Activated T-helper 17 cell treated with anti-CD3 and anti-CD28 coated beads, Interleukin-2, amount 50 U/mL, for 72 hours (primary cell): ENCODE measurements at places on chromosomes 2 and 18. TPM values are rescaled to one million over a fixed set of nuclear protein-coding genes. Genes with fewer than 3 reads are reported as not detected.

The SP140L gene
- 70.4 TPM for total RNA-seq

GRCh38 chr2:130949954-130950353, 113.2 kb downstream of the ARHGEF4 start:
- H3K36me3 ChIP-seq = no peaks in the 10 kb centered on the region
- no peak overlapping the region for H3K27ac ChIP-seq
- peaks cover 13% of the 10 kb centered on the region for H3K27me3 ChIP-seq
- no peak overlapping the region for H3K4me3 ChIP-seq

DNA sequence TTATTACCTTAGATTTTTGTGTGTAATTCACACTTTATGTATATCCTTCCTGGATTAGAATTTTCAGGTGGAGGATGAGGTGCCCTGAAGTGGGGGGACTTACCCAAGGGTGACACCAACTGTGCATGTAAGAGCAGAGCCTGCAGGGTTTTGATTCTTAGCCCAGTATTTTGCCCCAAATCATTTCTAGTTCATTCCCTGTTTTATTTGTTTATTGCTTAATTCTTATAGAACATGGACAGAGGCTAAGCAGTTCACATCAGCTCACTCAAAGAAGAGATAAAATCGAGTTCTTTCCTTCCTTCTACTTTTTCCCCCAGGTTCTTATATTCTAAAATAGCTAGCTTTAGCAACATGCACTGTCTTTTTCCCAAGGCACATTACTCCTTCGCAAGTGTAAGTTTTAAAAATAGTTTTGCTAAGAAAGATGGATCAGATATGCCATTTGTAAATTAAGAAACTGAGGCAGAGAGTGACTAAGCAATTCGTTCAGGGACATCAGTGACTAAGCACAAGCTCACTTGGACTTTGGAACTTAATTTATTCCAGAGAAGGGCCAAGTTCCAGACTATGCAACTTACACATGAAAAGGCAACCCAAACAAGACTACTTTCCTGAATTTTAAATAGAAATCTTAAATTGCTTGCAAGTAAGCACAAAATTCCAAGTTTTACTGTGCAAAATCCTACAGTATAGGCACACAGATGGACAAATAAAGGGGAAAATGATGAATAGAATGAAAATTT, 427.9 kb upstream of the POU3F3 start:
- no peaks in the 10 kb centered on the region for H3K36me3 ChIP-seq
- H3K27ac ChIP-seq = no peak overlapping the region
- H3K4me1 ChIP-seq = no peaks in the 10 kb centered on the region
- no peaks in the 10 kb centered on the region for H3K27me3 ChIP-seq

The CDKL4 gene
- 0.50 TPM for total RNA-seq

The FAM168B gene
- 69.2 TPM for total RNA-seq

The PRSS56 gene
- not detected for total RNA-seq

DNA sequence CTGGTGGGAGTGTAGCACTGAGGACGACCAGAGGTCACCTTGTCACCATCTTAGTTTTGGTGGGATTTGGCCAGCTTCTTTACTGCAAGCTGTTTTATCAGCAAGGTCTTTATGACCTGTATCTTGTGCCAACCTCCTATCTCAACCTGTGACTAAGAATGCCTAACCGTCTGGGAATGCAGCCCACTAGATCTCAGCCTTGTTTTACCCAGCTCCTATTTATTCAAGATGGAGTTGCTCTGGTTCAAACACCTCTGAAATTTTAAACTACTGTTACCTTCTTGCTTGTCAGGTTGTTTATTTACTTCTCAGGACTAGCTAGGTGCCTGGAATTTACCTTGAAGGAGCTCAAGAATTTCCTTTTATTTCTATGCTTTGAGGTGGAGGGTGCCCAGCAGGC, 9.5 kb upstream of the KCNG3 start:
- no peak for ATAC-seq
- peaks cover 6% of the 10 kb centered on the region for H3K27me3 ChIP-seq
- H3K27ac ChIP-seq = no peak overlapping the region
- H3K36me3 ChIP-seq = no peaks in the 10 kb centered on the region
- H3K4me3 ChIP-seq = no peak overlapping the region

- no peaks in the 10 kb centered on the region for H3K4me1 ChIP-seq
- no peak overlapping the region for H3K27ac ChIP-seq
- H3K27me3 ChIP-seq = no peaks in the 10 kb centered on the region
- no peaks in the 10 kb centered on the region for H3K36me3 ChIP-seq
- no peak overlapping the region for H3K4me3 ChIP-seq
Measured at GRCh38 chr2:188151670-188152069, 140.0 kb upstream of the GULP1 start.

DNA sequence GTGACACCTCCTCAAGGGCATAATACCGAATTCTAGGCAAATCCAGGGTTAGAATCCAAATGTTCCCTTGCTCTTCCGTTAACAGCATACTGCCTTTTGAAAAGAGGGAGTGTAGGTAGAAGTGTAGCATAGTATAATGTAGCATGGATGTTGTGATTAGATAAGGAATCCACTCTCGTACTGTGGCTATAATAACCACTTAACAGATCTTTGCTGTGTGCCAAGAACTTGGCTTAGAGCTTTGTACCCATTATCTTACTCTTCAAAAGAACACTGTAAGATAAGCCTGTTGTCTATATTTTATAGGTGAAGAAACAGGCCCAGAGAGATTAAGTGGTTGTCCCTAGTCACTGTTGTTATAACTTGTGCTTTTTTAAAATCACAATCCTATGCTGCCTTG, 24.2 kb downstream of the WDR75 start:
- H3K27me3 ChIP-seq = no peaks in the 10 kb centered on the region
- ATAC-seq = no peak
- H3K4me1 ChIP-seq = no peaks in the 10 kb centered on the region
- H3K27ac ChIP-seq = no peak overlapping the region
- no peak overlapping the region for H3K4me3 ChIP-seq
- peaks cover 100% of the 10 kb centered on the region for H3K36me3 ChIP-seq

The NOSTRIN gene
- not detected for total RNA-seq

The EVX2 gene
- total RNA-seq = not detected

The KRTCAP3 gene
- total RNA-seq = 2.6 TPM

The CHRNG gene
- not detected for total RNA-seq

The C2orf81 gene
- 9.7 TPM for total RNA-seq

- no peaks in the 10 kb centered on the region for H3K4me1 ChIP-seq
- no peak overlapping the region for H3K4me3 ChIP-seq
- no peak overlapping the region for H3K27ac ChIP-seq
Measured at GRCh38 chr18:50614838-50615237, 55.0 kb downstream of the MAPK4 start.

GRCh38 chr2:16413285-16413684, 252.3 kb downstream of the CYRIA start:
- no peaks in the 10 kb centered on the region for H3K4me1 ChIP-seq
- no peaks in the 10 kb centered on the region for H3K36me3 ChIP-seq
- no peak overlapping the region for H3K4me3 ChIP-seq
- peaks cover 10% of the 10 kb centered on the region for H3K27me3 ChIP-seq
- no peak overlapping the region for H3K27ac ChIP-seq

The AQP12B gene
- not detected for total RNA-seq

DNA sequence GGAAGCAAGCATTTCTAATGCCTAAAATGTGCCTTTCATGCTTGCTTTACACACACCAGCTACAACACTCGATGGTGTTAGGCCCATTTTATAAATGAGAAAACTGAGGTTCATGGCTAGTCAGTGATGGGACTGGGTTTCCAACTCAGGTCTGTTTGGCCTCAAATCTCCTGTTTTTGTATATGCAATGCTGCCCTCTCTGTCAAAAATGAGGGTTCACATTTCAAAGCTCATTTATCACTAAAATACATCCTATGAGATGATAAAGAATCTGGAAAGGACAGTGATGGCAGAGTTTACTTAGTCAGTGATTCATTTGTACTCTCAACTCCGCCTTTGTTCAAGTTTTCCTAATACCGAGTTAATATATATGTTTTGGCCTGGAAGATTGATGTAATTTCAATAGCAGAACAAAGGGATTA, 92.3 kb downstream of the KCTD1 start:
- no peak overlapping the region for H3K4me3 ChIP-seq
- peaks cover 13% of the 10 kb centered on the region for H3K36me3 ChIP-seq
- ATAC-seq = no peak
- H3K27me3 ChIP-seq = peaks cover 3% of the 10 kb centered on the region

GRCh38 chr2:127220768-127221527, 849 bp upstream of the CYP27C1 start:
- peak overlapping the region; percentile 73 for H3K4me3 ChIP-seq
- H3K27me3 ChIP-seq = peaks cover 66% of the 10 kb centered on the region
- H3K4me1 ChIP-seq = peaks cover 16% of the 10 kb centered on the region
- no peak for ATAC-seq

DNA sequence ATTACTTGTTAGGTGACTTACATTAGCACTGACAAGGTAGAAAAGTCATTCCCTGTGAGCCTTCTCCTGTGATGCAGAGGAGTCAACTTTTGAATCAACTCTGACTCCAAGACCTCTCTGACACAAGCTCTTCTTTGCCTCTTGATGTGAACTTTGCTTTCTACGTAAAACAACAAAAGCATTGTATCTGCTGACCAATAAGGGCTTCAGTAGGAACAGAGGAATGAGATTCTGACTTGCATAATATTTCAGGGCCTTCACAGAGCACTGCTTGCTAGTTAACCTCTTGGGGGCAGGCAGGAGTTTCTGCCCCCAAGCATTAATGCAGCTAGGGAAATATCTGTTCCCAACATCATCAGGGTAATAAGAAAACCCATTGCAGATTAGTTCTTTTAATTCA, 791.5 kb downstream of the BCL11A start:
- no peak overlapping the region for H3K27ac ChIP-seq
- ATAC-seq = no peak
- H3K36me3 ChIP-seq = no peaks in the 10 kb centered on the region
- no peaks in the 10 kb centered on the region for H3K27me3 ChIP-seq
- H3K4me3 ChIP-seq = no peak overlapping the region
- no peaks in the 10 kb centered on the region for H3K4me1 ChIP-seq

DNA sequence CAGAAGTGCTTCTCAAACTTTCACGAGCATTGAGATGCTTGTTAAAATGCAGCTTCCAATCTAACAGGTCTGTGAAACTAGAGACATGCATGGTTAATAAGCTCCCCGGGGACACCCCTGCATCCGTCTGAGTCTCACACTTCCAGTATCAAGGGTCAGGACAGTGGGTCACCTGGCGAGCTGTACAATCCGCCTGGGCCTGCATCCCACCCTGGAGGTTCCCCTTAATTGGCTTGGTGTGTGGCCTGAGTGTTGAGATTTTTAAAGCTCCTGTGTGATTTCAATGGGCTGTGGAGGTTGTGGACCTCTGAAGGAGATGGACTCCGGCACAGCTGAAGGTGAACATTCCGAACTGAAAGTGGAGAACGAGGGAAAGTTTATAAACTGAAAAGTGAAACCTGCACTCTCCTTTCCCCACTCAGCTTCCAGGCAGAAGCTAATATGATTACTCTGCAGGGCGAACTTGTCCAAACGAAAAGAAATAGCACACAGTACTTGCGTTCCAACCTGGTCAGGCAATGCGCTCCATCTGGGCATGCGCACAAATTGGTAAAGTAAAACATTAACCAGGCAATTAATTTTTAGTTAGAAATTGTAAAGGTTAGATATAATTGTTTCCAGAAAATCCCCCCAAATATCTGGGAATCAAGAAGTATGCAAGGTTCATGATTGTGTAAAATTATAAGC, 191.7 kb upstream of the ALKAL2 start:
- no peak overlapping the region for H3K4me3 ChIP-seq
- H3K27me3 ChIP-seq = peaks cover 32% of the 10 kb centered on the region
- no peak for ATAC-seq
- no peaks in the 10 kb centered on the region for H3K36me3 ChIP-seq
- H3K4me1 ChIP-seq = no peaks in the 10 kb centered on the region

DNA sequence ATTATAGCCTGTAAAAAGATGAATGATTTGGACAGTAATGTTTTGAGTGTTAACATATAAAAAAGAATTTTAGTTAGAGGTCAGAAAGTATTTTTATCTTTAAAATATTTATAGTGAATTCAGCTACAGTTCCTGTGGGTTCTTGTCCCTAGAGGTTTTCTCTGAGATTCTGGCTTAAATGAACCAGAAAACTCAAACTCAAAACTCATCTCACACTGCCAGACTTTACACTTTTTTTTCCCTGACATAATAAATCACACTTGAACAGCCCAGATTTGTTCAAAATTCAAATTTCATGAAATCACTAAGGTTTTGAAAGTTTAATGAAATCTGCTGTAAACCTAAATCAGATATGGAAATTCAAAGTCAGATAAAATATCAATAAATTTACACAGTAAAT, 92.3 kb downstream of the KCNH7 start:
- ATAC-seq = no peak
- no peak overlapping the region for H3K4me3 ChIP-seq

The G6PC2 gene
- not detected for total RNA-seq

The PAX8 gene
- total RNA-seq = 1.6 TPM

GRCh38 chr2:163665051-163665450, 70.8 kb downstream of the FIGN start:
- H3K27me3 ChIP-seq = no peaks in the 10 kb centered on the region
- ATAC-seq = no peak
- H3K4me3 ChIP-seq = no peak overlapping the region
- no peaks in the 10 kb centered on the region for H3K36me3 ChIP-seq
- H3K4me1 ChIP-seq = no peaks in the 10 kb centered on the region
- H3K27ac ChIP-seq = no peak overlapping the region

DNA sequence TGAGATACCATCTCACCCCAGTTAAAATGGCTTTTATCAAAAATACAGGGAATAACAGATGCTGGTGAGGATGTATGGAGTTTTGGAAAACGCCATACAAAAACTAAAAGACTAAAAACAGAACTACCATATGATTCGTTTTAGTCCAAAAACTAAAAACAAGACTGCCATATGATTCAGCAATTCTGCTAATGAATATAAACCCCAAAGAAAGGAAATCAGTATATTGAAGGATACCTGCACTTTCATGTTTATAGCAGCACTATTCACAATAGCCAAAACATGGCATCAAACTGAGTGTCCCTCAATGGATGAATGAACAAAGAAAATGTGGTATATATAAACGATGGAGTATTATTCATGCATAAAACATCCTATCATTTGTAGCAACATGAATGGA, 224.4 kb upstream of the MC4R start:
- no peaks in the 10 kb centered on the region for H3K36me3 ChIP-seq
- no peak for ATAC-seq
- no peak overlapping the region for H3K4me3 ChIP-seq
- no peak overlapping the region for H3K27ac ChIP-seq

GRCh38 chr2:67485431-67485830, 88.3 kb downstream of the ETAA1 start:
- no peaks in the 10 kb centered on the region for H3K4me1 ChIP-seq
- peaks cover 7% of the 10 kb centered on the region for H3K27me3 ChIP-seq
- H3K27ac ChIP-seq = no peak overlapping the region
- H3K36me3 ChIP-seq = no peaks in the 10 kb centered on the region
- no peak for ATAC-seq
- no peak overlapping the region for H3K4me3 ChIP-seq

The CHN1 gene
- 8.8 TPM for total RNA-seq

GRCh38 chr2:36609507-36609906, 11.5 kb upstream of the FEZ2 start:
- H3K4me1 ChIP-seq = no peaks in the 10 kb centered on the region
- no peak overlapping the region for H3K4me3 ChIP-seq

- no peaks in the 10 kb centered on the region for H3K4me1 ChIP-seq
- ATAC-seq = no peak
- no peak overlapping the region for H3K4me3 ChIP-seq
- H3K36me3 ChIP-seq = no peaks in the 10 kb centered on the region
Measured at GRCh38 chr2:1649103-1650084, 94.9 kb downstream of the PXDN start.

- H3K36me3 ChIP-seq = no peaks in the 10 kb centered on the region
- no peaks in the 10 kb centered on the region for H3K4me1 ChIP-seq
Measured at GRCh38 chr2:151347294-151347693, 10.1 kb upstream of the TNFAIP6 start.

The KLHL29 gene
- total RNA-seq = 0.56 TPM
